ENCODE measurements at places on chromosomes 16 and 17.
A peak's percentile ranks its signal among the peaks of the same experiment; 100 is the strongest.

DNA sequence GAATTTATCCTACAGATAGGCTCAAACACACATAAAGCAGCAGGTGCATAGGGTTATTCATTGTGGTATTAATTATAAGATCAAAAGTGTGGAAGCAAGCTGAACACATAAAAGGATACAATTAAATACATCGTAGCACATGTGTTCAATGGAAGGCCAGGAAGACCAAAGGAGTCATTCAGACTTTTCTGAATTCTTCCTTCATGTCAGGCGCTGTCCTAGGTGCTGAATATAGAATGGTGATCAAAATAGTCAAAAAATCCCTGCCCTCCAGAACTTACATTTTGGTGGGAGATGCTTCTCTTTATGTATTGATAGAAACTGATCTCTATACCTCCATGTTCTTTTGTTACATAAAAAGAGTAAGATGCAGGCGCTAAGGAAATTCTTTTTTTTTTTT is 439.0 kb upstream of the ASIC2 start:
- no peak for DNase-seq

GRCh38 chr16:70289229-70290094 is at the start of gene AARS1:
TSS of gene AARS1 (minus strand) at chr16:70289506. CDS start at chr16:70282763, 6,743 bp downstream.
- peak; percentile 97 for DNase-seq

- no peak for DNase-seq
Observed at GRCh38 chr17:41792845-41793783, 6.6 kb upstream of the JUP start.

- no peak for DNase-seq
Observed at GRCh38 chr16:89341697-89342694, 124.5 kb downstream of the ZNF778 start.

DNA sequence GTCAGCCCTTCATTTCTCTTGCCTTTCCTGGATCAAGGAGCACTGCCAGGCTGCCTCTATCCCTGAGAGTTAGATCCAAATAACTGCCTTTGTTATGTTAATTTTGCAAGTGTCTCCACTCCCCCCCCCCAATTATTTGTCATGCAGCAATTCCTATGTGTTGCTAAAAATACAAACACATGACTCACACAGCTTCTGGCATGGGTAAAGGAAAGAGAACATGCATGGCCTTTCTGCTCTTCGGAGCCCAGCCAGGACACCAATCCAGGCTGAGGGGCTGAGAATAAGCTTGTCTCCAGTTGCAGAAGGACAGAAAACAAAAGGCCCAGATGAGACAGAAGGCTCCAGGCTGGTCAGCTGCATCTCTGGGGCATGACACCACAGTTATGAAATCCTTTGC is 148.0 kb upstream of the TNRC6C start:
- DNase-seq: peak; percentile 77

- no peak for DNase-seq
Observed at GRCh38 chr17:68289473-68289872, 1.5 kb downstream of the SLC16A6 start.

GRCh38 chr17:50037321-50038107 is 18.4 kb upstream of the ITGA3 start:
- peak; percentile 90 for DNase-seq

DNA sequence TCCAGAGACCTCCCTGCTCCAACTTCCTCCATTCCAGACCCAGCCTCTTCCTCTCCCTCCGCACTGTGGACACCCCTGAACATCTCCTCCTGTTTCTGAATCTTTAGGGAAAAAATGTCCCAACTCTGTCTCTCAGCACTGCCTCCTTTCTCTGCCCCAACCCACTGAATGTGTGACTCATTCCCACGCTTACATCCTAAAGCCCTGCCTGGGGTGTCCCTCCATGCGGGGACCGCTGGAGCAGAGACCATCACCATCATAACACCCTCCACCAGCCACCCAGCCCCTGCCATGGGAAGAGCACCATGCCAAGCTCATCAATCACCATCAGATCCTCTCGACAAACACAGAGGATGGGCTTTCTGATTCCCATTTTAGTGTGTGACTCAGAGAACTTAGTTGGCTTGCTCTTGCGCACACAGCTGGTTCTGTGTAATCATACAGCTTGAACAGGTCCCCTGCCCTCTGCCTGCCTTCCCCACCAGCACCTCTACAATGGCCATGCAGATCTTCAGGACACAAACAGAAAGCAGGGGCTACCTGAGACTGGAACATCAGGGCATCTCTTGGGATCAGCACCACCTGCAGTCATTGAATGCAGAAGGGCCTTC is 10.7 kb downstream of the RPRML start:
- DNase-seq: no peak

GRCh38 chr16:56630134-56630533 is 2.3 kb upstream of the MT1M start:
- no peak for DNase-seq

DNA sequence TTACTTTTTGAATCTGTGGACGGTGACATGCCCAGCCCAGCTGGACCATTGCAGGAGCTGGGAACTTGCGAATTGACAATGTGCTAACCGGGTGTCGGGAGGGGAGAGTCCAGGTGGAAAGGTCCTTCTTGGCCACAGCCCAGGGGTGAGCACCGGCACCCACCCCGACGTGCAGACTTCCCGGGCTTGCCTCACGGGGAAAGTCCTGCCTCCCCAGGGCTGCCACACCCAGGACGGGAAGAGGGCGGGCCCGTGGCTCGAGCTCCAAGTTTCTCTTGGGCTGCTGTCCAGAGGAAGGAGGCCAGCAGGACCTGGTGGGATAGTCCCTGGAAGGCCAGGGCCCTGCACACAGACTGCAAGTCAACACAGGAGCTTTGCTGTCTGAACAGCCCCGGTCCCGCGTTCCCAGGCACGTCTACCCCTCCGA is 17.7 kb downstream of the CARD14 start:
- DNase-seq: peak; percentile 73

DNA sequence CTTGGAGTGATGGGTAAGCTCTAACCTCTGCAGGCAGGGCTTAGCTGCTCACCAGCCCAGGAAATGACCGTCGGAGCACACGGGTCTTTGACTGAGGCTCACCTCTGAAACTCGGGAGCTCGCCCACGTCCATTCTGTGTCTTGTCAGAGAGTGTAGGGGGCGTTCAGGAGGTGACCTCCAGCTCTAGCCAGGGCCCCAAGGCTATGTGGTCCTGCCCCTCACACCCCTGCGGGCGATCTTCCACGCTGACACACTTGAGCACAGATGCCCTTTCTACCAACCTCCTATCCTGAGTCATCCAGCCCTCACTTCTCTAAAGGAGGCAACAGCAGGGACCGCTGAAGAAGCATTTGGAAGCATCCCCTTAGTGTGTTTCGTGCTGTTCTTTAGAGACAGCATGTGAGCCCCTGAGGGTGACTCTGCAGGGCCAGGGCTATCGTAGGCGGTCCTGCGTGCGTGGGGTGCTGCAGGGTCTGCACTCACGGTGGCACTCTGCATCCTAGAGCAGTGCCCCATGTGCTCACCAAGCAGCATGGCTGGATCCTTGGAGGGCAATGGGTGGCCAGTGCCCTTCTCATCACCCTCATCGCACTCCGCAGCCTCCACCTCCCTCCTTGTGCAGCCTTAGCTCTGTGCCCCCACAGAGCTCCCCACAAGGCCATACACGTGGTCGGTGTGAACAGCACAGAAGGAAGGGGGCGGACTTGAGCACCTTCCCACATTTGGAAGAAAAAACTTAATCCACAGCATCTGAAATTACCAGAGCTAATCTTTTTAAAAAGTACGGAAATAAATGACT is 33.8 kb downstream of the SLC47A1 start:
- no peak for DNase-seq

DNA sequence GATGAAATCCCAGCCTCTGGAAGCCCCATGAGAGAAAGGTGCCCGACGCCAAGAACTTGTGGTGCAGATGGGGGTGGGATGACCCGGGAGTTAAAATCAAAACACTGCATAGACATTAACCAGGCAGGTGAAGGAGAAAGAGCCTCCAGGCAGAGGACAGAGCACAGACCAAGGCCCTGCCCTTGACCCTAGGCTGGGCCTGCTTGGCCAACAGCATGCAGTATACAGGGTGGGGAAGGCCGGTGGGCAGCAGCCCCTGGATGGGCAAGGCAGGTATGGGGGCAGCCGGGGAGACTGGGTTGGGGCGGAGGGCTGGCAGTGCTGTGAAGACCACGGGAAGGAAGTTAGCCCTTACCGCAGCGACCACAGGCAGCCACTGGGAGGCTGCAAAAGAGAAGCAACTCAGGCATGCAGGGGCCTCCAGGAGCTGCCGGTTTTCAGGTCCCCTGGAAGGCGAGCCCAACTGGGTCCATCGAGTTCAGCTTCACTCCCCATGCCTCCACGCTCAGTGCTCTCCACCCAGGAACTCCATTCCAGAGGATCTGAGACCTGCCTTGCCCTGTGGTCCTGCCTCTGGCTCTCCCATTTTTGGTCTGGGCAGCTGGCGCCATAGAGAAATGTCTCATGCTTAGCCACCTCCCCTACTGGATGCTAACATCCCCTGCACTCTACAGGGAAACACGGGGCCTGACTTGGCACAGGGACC is 81.2 kb downstream of the C16orf95 start:
- DNase-seq: no peak

Data from adrenal gland (tissue), 19 donors.